T-helper 22 cell (primary cell): ENCODE measurements at places on chromosomes 7 and 10.

DNA sequence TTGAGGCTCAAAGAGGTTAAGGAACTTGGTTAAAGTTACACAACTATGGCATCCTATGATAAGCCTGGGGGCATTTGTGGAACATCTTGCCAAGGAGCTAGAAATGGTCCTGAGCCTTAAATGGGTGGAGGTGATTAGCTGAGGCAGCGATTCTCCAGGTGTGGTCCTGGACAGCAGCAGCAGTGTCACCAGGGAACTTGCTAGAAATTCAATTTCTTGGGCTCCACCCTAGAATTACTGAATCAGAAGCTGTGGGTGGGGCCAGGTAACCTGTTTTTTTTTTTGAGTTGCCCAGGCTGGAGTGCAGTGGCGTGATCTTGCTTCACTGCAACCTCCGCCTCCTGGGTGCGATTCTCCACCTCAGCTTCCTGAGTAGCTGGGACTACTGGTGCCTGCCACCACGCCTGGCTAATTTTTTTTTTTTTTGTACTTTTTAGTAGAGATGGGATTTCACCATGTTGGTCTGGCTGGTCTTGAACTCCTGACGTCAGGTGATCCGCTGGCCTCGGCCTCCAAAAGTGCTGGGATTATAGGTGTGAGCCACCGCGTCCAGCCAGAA, 13.1 kb downstream of the RPS24 start:
- DNase-seq = no peak

GRCh38 chr10:113162960-113163359, 212.9 kb downstream of the TCF7L2 start:
- no peak for DNase-seq

- no peak for DNase-seq
Observed at GRCh38 chr7:1915956-1916600, 246.0 kb downstream of the ELFN1 start.

DNA sequence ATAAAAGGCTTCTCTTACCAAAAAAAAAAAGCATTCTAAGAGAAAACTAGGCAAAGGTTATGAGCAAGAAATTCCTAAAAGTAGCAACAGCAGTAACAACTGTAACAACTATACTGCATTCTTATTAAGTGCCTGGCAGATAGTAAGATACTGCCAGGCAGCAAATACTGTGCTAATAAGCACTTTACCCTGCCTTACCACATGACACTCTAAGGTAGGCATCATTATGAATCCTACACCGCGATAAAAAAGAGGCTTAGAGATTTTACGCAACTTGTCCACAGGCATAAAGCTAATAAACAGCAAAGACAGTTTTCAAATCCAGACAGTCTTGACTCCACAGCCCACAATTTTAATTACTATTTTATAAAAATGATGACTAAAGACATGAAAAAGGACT, 83.2 kb downstream of the USP6NL start:
- no peak for DNase-seq

DNA sequence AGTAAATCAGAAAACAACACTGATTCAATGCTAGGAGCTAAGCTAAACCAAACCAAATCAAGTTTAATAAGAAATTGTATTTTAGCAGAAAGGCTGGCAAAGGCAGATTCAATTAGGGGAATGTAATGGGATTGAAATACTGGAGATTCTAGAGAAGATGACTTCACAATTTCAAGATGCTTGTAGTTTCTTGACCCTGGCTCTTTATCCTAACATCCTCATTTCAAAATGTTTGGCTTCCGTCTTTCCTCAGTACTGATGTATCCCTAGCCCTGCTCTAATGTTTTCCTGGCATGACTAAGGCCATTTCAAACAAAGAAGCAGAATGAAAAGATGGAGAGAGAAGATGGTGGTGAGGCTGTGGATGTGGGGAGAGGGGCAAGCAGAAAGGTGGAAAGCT, 2.7 kb upstream of the JCAD start:
- no peak for DNase-seq

GRCh38 chr7:93799750-93800357, 90.7 kb downstream of the TFPI2 start:
- DNase-seq = no peak

DNA sequence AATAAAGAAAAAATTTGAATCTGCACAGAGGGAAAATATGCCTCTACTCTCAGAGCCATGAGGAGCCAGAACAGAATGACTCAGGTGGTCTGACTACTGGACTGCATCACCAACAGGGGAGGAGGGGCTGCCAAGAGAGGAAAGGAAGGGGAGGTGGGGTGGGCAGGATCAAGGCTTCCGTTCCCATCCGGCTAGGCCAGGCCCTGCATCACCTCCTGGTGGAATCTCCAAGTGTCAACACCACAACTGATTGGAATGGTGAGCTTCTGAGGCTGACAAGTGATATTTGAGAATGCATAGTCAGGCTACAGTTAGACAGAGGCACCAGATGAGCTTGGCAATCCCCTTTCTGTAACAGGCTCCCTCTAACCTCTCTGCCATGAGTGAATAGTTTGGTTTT, 10.4 kb upstream of the GPR26 start:
- DNase-seq = no peak

GRCh38 chr7:22216832-22217475, 140.0 kb downstream of the RAPGEF5 start:
- no peak for DNase-seq

DNA sequence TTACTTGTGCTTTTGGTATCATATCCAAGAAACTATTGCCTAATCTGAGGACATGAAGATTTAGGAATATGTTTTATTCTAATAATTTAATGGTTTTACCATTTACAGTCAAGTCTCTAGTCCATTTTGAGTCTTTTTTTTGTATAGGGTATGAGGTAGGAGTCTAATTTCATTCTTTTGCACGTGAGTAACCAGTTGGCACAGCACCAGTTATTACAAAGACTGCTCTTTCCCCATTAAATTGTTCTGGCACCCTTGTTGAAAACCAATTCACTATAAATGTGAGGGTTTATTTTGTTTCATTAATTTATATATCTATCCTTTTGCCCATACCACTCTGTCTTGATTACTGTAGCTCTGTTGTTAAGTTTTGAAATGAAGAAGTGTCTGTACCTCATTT, 381.6 kb downstream of the SUGCT start:
- no peak for DNase-seq

DNA sequence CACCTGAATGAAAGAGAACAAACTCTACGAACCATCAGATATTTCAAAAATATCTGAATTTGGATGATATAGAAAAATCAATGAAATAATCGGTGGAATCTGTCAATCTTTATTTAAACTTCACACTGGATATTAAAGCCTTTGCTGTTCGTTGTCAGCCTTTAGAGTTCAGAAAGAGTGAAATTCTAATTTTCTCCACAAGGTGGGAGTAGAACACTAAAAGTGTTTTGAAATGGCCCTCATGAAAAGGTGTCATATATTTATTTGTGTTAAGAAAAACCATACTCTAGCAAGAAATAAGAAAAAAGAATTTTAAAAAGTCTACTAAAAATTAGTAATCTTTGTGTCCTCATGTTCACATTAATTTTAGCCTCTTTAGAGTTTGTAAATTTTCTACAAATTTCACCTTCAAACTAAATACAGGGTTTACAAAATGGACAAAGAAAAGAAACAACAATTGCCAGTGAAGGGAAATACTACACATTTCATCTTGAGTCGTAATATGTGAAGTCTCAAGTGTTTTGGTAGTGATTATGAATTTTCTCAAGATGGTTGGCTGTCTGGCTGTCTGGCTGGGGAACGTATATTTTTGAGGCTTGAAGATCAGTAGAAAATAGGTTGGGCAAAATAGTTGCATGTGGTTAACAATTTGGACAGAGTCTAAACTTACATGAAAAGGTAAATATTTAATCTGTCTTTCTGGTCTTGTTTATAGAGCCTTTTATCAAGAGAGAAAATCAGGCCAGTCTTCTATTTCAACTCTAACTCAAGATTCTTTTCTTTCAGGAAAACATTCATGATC, 43.7 kb downstream of the DNAJB9 start:
- DNase-seq = no peak
